NCI-H2029 (cell line): ENCODE measurements at places on chromosomes 16 and 17.

DNA sequence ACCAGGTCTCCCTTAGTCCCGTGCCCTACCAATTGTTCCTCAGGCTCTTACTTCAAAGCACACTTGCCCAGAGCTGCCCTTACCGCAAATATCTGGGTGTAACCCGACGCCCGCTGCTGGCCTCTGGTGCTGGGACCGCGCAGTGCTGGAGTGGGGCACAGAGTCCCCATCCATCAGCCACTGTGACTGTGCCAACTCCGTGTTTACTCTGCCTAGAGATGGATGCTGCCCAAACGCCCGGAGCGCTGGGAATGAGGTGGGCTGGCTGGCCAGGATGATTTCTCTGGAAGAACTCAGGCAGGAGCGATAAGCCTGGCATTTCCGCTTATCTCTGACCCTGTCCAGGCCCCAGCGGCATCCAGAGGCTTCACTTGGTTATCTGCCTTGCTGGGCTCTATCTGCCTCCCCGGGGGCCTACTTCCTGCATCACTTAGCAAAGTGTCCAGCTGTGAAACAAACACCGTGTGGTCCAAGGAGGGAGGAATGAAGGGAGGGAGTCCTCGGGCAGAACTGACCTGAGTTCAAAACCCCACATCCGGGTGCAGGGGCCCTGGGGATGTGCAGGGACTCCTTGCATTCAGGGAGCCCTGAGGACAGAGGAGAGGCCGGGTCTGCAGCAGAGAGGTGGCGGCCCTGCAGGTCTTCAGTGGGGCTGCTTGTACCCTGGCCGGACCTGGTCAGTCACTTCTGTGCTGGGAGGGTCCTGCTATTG is 9.4 kb upstream of the MYLK3 start:
- DNase-seq, result peak; percentile 7

DNA sequence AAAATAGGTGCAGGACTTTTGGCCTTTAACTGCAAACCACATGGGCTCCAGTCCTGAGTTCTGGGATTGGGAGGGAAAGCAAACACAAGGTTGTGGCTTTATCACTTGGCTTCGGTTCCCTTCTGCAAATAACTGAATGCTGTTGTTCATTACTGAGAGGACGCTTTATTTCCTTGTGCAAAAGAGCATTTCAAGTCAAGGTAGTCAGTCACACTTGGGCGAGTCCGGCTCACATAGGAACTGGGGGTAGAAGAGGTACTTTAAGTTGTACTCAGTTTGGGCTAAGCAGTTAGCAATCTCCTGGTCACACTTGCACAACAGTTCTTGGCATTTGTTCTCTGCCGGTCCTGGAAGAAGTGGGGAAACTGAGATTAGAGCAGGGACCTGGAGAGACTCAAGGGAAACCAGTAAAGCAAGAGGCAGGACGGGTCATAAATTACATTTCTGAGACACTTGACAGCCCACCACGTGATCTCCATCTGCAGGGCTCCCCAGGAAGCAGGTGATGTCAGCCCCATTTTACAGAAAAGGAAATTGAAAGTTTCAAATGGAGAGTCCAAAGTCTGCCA is 21.6 kb downstream of the PLA2G10 start:
- DNase-seq, result peak; percentile 56

- DNase-seq, result no peak
These were observed 1.1 kb downstream of the NAA38 start for GRCh38 chr17:7856011-7856810.

DNA sequence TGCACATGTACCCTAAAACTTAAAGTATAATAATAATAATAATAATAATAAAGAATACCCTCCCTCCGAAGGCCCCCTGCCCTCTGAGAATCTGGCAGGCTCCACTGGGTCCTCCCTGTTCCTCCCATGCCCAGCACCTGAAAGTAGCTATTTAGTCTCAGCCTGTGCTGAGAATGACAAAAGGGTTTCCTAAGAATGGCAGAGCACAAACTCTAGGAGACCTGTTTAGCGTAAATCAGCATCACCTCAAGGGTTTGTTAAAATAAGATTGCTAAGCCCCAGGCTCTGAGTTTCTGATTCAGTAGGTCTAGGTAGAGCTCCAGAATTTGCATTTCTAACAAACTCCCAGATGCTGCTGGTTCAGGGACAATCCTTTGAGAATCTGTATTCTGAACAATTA is 606.8 kb upstream of the CDH11 start:
- no peak for DNase-seq

DNA sequence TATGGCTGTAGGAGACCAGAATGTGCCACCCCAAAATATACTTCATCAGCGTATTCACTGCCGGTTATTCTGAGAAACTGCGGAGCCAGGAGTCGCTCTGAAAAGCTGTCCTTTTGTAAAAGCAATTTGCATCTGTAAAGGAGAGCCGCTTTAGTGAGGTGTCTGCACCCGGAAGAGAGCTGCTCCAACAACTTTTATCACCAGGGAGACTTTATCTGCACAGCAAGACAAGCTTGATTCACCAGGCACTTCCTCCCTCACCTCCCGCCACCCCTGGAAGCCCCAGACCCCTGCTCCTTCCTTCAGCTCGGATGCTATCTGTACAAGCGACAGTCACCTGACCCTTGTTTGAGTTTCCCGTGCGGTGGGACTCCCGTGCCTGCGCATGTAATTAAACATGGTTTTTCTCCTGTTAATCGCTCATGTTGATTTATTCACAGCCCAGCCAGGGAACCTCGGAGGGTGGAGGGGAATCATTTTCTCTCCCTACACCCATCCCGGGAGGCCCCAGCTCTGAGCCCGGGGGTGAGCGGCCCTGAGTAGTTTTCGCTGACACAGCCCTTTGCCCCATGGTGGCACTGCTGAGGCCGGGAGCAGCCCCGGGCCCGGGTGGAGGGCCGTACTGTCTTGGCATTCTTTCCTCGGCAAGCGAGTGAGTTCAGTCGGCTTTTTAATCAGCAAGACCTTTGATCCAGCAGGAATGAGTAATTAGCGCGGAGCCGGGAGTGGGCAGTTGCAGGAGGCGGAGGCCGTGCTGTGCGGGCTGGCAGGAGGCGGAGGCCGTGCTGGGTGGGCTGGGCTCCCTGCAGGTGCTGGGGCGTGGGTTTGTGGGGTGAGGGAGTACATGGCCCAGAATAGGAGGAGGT is 222.7 kb upstream of the CIBAR2 start:
- no peak for DNase-seq

- no peak for DNase-seq
These were observed 68.8 kb upstream of the CDC42EP4 start for GRCh38 chr17:73380439-73381106.

GRCh38 chr16:67149276-67150046 is 1.3 kb downstream of the B3GNT9 start:
- no peak for DNase-seq
